ENCODE measurements at places on chromosomes 11 and 22. TPM values are rescaled to one million over a fixed set of nuclear protein-coding genes. Genes with fewer than 3 reads are reported as not detected.

DNA sequence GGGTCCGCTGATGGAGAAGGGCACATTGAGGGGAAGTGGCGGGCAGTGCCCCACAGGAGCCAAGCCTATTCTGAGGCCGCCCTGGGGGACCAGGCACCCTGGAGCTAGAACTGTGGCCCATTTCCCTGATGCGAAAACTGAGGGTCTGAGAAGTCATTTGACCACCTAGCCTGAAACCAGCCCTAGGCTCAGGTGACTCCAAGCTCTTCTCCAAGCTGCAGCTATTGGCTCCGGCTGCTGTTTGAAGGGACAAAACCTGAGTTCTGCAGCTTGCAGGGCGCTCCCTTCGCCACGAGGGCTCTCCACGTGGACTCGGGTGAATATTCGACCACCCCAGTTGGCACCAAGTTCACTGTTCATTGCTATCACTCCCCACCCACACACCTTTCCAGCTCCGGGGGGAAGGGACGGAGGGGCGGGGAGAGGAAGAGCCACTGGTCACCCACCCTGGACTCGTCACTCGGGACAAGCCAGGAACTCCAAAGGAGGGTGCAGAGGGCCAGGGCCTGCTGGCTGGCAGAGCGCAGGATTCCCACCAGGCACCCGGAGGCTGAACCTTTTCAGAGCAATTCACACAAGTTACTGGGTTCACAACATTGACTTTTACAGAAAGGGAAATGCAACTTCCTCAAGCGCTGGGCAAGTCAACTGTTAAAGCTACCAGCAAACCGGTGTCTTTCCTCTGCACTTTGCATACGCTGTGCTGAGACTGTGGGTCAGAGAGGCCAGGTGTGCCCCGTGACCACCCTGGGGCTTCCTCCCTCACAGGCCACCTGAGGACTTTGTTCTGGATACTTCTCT lies 1.1 kb upstream of the RAC2 start:
- H3K4me3 ChIP-seq = no peak overlapping the region
- H3K4me1 ChIP-seq = peaks cover 6% of the 10 kb centered on the region
- no peaks in the 10 kb centered on the region for H3K36me3 ChIP-seq
- peaks cover 11% of the 10 kb centered on the region for H3K27me3 ChIP-seq

MPZL2 gene
- total RNA-seq = 119 TPM

HBG1 gene
- not detected for total RNA-seq

DNA sequence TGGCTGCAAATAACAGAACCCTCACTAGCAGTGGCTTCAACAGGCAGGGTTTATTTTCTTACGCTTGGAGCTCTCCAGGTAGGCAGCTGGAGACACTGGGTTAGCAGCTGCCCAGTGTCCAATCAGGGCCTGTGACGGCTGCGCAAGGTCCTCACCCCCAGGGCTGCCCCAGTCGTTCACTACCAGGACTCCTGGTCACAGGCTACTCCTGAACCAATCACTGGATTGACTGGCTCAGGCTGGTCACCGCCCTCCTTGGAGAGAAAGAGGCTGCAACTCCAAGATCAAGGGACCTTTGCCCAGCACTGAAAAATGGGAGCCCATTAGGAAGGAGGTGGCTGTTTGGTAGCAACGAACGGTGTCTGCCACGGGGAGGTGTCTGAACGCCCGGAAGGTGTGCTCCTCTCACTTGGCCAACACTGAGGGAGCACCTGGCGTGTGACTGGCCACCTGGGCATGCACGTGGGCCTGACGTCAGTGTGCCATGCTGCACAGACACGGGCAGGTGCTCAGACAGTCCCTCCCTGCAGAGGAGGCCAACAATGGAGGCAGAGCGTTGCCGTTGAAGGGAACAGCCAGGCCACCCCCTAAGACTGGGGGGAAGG lies 5.1 kb downstream of the ARSA start:
- DNase-seq = no peak
- peak overlapping the region; percentile 63 for H3K27ac ChIP-seq
- H3K36me3 ChIP-seq = no peaks in the 10 kb centered on the region
- peaks cover 31% of the 10 kb centered on the region for H3K4me1 ChIP-seq
- no peak overlapping the region for H3K4me3 ChIP-seq

DNA sequence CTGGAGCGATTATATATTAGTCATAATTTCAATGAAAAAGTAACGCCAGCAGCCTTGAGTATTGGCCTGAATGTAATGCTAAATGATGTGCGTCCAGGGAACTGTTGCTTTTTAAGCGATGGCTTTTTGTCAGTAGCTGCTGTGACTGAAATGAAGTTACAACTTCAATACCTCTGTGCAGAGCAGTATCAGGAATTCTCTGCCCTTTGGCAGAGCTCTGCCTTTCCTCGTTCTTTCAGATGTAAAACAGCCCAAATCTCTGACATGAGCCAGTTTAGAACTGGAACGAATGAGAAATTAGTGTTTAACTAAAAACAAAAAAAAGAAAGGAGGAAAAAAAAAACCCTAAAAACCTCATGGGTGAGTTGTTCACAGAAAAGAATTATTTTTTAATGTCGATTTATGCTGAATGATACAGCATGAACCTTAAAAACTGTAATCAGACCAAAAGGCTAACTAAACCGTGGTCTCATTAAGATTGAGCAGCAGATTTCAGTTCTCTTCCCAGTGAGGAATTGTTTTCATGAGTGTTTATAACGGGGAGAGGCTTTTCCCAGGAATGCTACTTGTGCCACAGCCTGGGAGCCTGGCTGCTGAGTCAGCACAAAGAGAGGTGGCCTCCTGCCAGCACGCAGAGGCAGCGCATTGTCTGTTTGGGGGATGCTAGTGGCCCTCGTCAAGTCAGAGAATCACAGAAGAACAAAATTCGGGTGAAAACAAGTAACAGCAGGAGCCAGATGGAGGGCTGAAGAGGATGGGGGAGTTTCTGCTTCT lies 146.2 kb upstream of the RASSF10 start:
- H3K27me3 ChIP-seq = no peaks in the 10 kb centered on the region
- H3K4me1 ChIP-seq = no peaks in the 10 kb centered on the region
- no peaks in the 10 kb centered on the region for H3K36me3 ChIP-seq
- no peak overlapping the region for H3K27ac ChIP-seq

GRCh38 chr11:33444835-33445594 lies 187.8 kb downstream of the HIPK3 start:
- no peak overlapping the region for H3K27ac ChIP-seq
- H3K36me3 ChIP-seq = no peaks in the 10 kb centered on the region
- no peak for DNase-seq
- no peak overlapping the region for H3K4me3 ChIP-seq

DNA sequence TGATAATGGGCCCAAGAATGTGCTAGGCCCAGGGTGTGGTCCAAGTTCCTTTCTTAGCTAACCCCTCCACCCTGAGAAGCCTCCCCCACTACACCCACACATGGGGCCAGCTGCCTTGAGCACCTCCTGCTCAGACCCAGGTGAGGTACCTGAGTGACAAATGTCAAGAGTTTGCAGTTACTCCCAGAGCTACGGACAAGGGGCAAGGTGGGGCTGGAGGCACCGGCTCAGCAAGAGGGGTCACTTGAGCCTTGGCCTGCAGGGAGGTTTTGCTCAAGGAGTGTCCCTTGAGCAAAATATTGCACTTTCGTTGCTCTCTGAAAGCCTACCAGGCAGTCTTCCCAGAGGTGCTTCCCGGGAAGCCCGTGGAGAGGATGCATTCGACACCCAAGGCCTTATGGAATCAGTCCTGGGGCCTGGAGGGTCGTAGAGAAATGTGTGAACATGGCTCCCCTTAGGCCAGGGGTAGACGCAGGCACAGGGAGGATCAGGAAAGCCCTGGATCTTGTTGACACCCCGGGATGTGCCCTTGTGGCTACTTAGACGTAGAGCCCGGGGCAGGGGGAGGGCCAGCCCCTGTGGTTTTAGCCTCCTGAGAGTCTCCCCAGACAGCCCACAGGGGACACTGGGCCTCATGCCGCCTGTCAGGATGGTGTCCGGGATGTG lies 114.2 kb downstream of the KCNQ1 start:
- no peak overlapping the region for H3K4me3 ChIP-seq
- H3K27me3 ChIP-seq = no peaks in the 10 kb centered on the region

PARVG gene
- total RNA-seq = 65.9 TPM

DNA sequence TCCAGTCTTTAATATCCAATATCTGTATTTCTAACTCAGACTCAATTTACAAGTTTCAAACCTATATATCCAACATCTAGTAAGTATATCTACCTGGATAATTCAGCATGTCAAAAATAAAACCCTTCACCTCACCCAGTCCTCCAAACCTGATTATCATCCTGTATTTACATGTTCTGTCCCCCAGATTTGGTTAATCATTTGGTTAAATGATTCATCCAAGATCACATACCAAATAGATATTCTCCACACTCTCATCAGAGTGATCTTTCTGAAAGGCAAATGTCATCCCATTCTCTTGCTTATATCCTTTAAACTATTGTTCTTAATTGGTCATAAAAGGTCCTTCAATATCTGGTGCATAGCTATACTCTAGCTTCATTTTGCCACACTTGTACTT lies 199.0 kb downstream of the SOX6 start:
- H3K36me3 ChIP-seq = no peaks in the 10 kb centered on the region
- H3K27me3 ChIP-seq = no peaks in the 10 kb centered on the region
- no peak for DNase-seq
- H3K4me1 ChIP-seq = no peaks in the 10 kb centered on the region

GRCh38 chr22:20479612-20480196 lies 15.9 kb downstream of the KLHL22 start:
- no peak for DNase-seq
- no peaks in the 10 kb centered on the region for H3K36me3 ChIP-seq
- no peak overlapping the region for H3K27ac ChIP-seq
- H3K4me3 ChIP-seq = no peak overlapping the region
- H3K4me1 ChIP-seq = no peaks in the 10 kb centered on the region
- no peaks in the 10 kb centered on the region for H3K27me3 ChIP-seq

DNA sequence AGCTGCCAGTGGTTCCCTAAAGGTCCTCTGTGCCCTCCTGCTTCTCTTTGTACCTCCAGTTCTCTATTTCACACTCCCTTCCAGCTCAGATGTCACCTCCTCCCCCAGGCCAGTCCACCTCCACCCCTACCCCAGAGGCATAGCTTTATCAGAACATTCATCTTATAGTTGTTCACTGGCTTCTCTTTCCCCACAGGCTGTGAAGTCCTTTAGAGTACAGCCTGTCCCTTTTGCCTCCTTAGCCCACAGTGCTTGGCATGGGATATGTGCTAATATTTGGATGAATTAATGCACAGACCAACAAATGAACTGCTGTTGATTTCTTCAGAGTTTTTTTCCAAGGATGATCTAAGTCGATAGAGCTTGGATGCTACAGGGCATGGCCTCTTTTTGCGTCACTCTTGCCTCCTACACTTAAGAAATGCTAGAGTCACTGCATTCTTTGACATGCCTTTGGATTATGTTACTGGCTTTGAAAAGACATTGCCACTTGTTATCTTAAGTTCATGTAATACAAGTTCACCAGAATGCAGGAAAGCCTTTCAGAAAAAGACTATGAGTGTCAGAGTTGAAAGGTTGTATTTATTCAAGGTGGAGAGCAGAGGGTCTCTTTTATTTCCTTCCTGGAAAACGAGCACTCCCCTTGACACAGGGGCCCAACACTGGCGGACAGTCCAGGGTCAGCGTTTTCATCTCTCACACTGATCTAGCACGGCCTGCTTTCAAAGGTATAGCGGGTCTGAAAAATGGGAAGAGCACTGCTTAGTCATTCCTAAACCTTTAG lies 75.7 kb downstream of the PISD start:
- H3K27ac ChIP-seq = peak overlapping the region; percentile 65
- no peaks in the 10 kb centered on the region for H3K27me3 ChIP-seq
- no peak for DNase-seq
- H3K4me1 ChIP-seq = peaks cover 22% of the 10 kb centered on the region

DNA sequence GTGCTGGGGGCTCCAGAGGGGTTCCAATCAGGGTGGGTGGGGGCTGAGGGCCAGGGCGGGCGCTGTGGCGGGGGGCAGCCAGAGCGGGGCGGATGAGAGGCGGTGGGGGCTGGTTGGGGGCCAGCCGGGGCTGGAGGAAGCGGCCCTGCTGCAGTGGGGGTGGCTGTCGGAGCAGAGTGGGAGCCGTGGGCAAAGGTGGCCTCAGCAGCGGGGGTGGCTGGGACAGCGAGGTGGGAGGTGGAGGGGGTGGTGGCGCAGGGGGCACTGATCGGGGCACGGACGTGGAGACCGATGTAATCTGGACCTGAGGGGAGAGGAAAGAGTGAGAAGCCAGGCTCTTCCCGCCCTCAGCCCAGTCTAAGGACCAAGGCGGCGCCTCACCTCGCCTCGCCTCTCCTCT lies 5.1 kb downstream of the RCOR2 start:
- H3K4me3 ChIP-seq = no peak overlapping the region
- peaks cover 15% of the 10 kb centered on the region for H3K4me1 ChIP-seq
- no peak for DNase-seq
- no peak overlapping the region for H3K27ac ChIP-seq

DNA sequence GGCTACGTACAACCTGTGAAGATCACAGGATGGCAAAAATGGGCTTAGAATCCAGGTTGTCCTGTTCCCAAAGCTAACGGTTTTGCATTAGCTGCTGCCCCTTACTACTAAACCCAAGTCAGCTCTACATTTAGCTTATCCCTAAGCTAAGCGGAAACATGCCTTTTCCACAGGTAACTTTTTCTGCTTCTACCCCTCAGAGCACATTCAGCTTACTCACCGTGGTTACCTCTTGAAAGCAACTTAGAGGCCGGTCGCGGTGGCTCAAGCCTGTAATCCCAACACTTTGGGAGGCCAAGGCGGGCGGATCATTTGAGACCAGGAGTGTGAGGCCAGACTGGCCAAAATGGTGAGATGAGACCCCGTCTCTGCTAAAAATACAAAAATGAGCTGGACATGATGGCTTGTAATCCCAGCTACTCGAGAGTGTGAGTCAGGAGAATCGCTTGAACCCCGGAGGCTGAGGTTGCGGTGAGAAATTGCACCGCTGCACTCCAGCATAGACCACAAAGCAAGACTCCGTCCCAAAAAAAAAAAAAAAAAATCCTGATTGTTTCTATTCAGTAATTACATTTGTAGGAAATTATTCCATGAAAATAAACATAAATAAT lies 790 bp upstream of the TMEM41B start:
- peak overlapping the region; percentile 90 for H3K4me3 ChIP-seq
- H3K27me3 ChIP-seq = no peaks in the 10 kb centered on the region
- peak overlapping the region; percentile 79 for H3K27ac ChIP-seq
- no peak for DNase-seq

DNA sequence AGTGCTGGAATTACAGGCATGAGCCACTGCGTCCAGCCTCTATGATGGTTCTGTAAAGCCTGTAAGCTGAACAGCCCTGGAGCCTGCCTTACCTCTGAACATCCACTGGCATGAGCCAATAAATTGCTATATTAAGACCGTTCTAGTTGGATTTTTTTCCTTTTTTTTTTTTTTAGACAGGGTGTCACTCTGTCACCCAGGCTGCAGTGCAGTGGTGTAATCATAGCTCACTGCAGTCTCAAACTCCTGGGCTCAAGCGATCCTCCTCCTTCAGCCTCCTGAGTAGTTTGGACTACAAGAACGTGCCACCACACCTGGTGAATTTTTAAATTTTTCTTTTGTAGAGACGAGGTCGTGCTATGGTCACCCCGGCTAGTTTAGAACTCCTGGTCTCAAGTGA lies 26.2 kb upstream of the CLDN5 start:
- H3K36me3 ChIP-seq = no peaks in the 10 kb centered on the region
- no peak overlapping the region for H3K27ac ChIP-seq
- DNase-seq = no peak
- H3K4me3 ChIP-seq = no peak overlapping the region
- no peaks in the 10 kb centered on the region for H3K4me1 ChIP-seq

ALDH3B1 gene
- 95.9 TPM for total RNA-seq

GRCh38 chr22:44159811-44160210 lies 20.9 kb upstream of the PARVG start:
- DNase-seq = no peak
- no peak overlapping the region for H3K27ac ChIP-seq
- H3K36me3 ChIP-seq = peaks cover 15% of the 10 kb centered on the region
- H3K4me1 ChIP-seq = no peaks in the 10 kb centered on the region
- no peak overlapping the region for H3K4me3 ChIP-seq

- H3K4me1 ChIP-seq = no peaks in the 10 kb centered on the region
- H3K4me3 ChIP-seq = no peak overlapping the region
- H3K27ac ChIP-seq = no peak overlapping the region
- H3K27me3 ChIP-seq = no peaks in the 10 kb centered on the region
- DNase-seq = no peak
These were observed 515.1 kb downstream of the INSC start for GRCh38 chr11:15629690-15630321.
